Sigmoid colon (tissue), 7 donors: ENCODE measurements at places on chromosomes 12 and 14. TPM values are rescaled to one million over a fixed set of nuclear protein-coding genes. Genes with fewer than 3 reads are reported as not detected.

Gene TSHR
- not detected for total RNA-seq

Gene FBLN5
- 253 TPM for total RNA-seq

Gene SLC22A17
- 23.9 TPM for total RNA-seq

Gene NT5DC3
- 254 TPM for total RNA-seq

Gene MMP17
- total RNA-seq: 7.1 TPM

Gene SELPLG
- total RNA-seq: 8.6 TPM

Gene TAS2R46
- 3.8 TPM for total RNA-seq

Gene KRT73
- total RNA-seq: not detected

Gene PPFIA2
- total RNA-seq: 4.4 TPM

DNA sequence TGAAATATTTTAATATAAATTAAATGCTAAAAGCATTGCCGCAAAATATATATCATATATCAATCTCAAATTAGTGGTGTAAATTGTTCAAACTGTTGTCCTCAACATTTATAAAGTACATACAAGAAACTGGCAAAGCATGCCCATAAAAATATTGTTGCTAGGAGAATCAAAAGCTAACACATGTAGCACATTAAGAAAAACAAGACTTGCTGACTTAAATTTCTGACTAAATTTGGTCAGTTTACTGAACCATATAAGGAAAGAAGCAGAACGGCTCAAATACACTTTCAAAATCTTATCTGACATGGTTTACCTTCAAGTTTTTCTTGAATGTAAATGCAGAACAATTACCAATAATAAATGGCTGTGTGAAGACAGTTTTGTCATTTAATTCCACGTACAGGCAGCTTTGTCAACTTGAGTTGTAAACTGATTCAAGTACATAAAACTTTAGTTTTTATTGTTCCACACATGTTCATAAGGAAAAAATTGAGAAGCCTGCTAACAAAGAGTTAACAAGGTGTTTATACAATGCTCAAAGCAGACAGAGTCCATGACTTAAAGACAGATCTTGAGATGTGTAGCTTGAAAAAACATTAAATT lies 50.4 kb downstream of the PPP1R12A start:
- no peak for DNase-seq

- no peak for DNase-seq
Measured at GRCh38 chr12:131258398-131258797, 304.7 kb downstream of the ADGRD1 start.

- DNase-seq: no peak
Measured at GRCh38 chr12:102299731-102300130, 102.1 kb upstream of the PMCH start.

DNA sequence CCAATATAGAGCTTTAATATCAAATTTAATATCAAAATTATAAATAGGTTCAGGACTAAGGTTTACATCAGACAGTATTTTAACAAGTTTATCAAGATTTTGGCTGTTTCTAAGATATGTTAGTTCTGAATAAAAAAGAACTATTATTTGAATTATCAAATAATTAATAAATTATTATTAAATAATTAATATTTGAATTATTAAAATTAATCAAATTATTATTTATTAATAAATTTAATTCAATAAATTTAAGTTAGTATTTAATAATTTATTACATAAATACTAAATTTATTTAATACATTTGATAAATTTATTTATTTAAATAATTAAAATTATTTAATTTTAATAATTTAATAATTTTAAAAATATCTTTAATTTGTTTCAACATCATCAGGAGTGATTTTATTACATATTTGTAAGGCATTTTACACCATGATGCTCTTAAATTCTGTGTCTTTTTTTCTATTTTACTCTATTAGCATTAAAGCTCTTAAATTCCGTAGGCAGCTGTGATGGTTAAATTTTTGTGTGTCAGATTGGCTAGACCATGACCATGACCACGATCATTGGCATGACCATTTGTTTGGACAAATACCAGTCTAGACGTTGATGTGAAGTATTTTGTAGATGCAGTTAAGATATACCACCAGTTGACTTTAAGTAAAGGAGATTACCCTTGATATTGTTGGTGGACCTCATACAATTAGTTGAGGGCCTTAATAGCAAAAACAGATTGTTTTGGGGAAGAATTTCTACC lies 82.6 kb downstream of the BBS10 start:
- no peak for DNase-seq

GRCh38 chr14:39417014-39417413 lies 15.2 kb downstream of the FBXO33 start:
- no peak for DNase-seq

DNA sequence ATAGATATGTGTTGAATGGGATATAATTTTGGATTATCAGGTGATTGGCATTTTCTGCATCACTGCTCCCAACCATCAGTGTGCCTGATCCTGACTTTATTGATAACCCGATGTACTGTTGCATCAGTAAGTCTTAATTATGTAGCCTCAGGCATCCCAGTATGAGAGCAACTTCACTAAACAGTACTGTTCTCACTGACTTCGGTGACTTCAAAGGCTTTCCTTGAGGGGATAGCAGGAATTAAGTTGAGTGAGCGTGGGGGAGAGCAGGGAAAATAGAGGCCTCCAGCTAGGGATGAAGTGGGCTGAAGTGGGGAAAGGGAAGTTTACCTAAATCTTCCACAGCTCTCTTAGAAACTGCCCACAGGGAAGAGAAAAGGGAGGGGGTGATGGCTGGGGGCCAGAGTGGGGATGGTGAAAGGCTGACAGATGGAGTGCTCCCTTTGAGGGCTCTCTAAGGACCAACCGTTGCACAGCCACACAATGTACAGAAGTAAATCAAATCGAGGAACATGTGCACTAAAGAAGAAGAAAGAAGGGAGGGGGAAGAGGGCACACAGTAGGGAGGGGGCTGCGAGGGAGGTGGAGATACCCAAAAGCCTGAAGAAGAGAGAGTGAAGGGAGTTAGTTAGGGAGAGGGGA lies 10.7 kb upstream of the NEUROD4 start:
- no peak for DNase-seq

- DNase-seq: peak; percentile 97
Measured at GRCh38 chr12:26523708-26524150, 309.3 kb downstream of the ITPR2 start.

DNA sequence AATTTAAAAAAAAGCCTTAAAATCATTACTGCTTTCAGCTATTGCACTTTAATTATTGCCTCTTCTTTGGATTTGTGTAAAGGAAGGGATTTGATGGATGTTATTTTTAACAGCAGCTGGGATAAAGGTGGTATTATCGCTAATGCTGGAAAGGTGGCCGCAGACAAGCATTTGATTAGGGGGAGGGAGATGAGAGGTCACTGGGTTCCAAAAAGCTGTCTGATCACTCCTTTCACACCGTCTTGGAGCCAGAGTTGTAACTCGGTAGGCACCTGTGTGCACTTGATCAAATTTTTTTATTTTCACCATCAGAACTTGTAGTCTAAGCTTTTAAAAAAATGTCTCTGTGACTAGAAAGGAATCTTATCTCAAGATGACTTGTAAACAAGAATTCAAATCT lies 99.8 kb downstream of the AKAP6 start:
- DNase-seq: no peak

- DNase-seq: no peak
Measured at GRCh38 chr12:125140279-125141209, 75.3 kb downstream of the AACS start.

DNA sequence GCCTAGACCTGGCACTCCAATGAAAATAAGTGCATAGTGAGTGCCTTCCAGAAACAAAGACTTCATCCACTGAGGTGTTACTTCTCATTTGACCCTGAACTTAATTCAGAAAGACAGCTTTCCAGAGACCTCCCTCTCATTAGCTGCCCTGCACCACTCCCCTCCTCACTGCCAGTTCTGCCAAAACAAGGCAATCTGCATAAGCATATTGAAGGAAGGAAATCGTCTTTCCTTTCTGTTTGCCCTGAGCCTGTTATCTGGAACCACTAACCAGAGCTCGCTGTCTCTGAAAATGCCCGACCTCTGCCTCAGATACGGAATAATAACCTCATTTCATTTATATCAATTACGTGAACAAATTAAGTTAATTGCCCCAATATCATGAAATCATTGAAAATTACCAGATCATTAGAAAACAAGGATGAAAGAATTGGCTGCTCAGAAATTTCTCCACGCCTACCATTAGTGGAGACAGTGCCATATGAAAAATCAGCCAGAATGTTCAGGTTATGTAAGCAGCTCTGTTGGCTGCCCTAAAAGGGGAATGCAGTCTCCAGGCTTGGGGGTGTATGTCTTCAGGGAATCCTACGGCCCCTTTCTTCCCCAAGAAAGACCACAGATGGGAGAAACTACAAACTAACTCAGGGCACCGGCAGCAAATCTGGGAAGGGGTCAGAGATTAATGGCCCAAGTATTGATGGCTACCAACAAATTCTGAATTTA lies 149.9 kb upstream of the FKBP4 start:
- DNase-seq: peak; percentile 27

GRCh38 chr14:86782092-86782580 lies 1210.8 kb downstream of the GALC start:
- DNase-seq: no peak

GRCh38 chr12:117124421-117125271 lies 25.4 kb upstream of the TESC start:
- DNase-seq: no peak

- no peak for DNase-seq
Measured at GRCh38 chr14:45680531-45680930, 427.5 kb upstream of the MIS18BP1 start.

DNA sequence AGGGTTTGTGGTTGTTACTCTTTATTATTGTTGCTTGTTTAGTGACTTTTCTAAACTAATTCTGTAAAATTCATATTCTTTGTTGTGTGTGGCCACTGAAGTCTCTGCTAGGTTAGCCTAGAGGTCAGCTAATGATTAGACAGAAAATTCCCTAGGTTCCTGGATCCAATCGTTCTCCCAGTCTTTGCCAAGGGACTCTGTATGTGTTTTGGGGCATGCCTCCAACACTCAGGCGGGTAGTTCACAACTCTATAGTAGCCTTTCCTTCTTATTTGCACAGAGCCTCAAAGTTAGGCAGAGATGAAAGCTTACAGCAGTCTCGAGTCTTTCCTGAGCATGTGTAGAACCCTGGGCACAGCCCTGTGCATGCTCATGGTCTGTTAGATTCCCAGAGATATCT lies 32.7 kb upstream of the RIN3 start:
- DNase-seq: no peak

DNA sequence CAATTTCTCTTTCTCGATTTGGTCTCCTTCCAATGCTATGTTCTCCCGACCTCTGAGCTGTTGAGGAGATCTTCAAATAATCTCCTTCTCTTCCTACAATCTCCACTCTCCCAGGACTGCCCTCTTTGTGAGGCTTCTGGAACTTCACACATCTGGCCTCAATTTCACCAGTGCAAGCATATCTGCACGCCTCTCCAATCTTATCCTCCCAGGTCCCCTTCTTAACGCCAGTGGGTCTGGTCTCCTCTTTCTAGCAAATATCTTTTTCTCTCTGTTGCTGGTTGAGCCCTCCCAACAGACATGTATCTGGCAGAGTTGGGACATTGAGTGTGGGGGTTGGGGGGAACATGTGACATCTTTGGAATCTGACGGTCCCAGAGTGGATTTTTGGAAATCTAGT lies 17.9 kb downstream of the RTL1 start:
- peak; percentile 18 for DNase-seq

DNA sequence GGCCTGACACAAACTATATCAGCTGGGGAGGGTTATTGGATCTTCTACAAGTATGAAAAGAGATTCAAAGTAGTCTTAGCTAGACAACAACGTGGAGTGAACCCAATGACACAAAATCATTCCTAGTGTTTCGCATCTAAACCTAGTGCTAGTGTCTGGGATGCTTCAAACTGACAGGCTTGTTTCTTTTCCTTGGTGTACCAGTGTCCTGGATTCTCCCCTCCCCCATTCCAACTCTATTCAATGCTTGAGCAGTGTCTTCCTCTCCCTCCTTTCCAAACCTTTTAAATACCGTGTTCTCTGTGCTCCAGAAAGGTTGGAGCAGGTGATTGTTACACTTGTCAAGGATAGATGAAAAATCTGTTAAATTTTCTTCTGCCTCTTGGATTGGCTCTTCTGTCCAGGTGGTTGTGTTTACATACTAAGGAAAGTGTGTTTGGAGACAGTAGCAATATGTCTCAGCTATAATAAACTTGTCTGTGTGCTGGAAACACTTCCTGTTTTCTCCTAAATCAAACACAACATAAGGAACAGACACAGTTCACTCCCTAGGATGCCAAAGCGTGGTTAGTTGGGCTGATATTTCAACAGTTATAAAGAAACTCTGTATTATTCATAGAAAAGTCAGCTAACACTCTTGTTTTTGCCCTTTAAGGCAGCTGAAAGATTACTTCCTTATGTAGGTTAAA lies 14.4 kb upstream of the GUCY2C start:
- no peak for DNase-seq

DNA sequence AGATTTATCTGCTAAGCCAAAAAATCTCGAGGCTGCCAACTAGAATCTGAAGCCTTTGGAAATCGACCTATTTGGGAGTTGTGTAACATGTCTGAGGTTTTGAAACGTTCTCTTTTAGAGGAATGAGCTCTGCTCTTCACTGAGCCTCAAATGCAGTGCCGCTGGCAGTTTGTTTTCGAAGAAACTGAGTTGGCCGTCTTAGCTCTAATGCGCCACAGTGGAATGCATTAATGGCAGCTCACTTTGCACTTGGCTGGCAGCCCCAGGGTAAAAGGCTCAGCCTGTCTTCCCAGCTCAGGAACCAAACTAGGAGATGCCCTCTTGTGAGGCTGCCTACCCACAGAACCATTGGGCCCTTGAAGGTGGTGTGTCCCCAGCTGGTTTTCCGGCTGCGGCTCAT lies 53.8 kb downstream of the SFSWAP start:
- DNase-seq: no peak

DNA sequence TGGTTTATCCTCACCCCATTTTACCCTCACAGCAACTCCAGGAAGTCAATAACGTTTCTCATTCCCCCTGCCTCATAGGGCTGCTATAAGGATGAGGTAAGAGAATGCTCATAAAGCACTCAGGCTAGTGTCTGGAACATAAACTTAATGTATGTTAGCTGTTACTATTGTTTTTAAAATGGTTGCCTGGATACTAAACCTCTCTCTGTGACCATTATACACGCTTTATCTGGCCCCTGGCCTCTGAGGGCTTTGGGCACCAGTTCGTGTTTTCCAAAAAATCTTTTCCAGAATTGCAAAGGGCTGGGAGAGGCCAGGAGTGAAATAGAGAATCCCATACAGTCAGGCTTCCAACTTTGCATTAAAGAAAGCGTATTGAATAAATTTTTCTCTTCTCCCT lies 113.9 kb downstream of the KTN1 start:
- no peak for DNase-seq
